ENCODE measurements at places on chromosomes 6 and 20. TPM values are rescaled to one million over a fixed set of nuclear protein-coding genes. Genes with fewer than 3 reads are reported as not detected.
A peak's percentile ranks its signal among the peaks of the same experiment; 100 is the strongest.

- no peak for DNase-seq
Measured at GRCh38 chr20:46649650-46649949, 1.7 kb downstream of the SLC13A3 start.

The TBX18 gene
- not detected for total RNA-seq

DNA sequence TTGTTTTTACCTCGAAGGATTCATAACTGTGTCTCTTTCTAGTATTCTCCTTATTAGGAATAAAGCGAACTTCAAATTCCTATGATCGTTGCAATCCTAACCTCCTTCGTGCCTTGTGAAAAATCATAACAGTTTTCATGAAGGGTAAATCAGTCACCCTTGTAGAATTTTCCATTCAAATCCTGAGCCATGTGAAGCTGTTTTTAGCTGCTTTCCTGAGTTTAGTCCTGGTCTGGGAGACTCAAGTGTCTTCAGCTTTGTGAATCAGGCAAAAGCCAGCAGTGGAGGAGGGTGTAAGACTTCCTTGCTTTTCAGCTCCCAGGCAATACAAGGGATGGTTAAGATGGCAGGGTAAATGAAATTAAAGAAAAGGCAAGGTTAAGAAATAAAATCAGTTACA lies 24.3 kb downstream of the GCNT2 start:
- DNase-seq: no peak

GRCh38 chr6:37481711-37482605 lies 17.7 kb downstream of the CCDC167 start:
- no peak for DNase-seq

GRCh38 chr20:2658414-2659354 lies 5.3 kb downstream of the IDH3B start:
- peak; percentile 39 for DNase-seq

DNA sequence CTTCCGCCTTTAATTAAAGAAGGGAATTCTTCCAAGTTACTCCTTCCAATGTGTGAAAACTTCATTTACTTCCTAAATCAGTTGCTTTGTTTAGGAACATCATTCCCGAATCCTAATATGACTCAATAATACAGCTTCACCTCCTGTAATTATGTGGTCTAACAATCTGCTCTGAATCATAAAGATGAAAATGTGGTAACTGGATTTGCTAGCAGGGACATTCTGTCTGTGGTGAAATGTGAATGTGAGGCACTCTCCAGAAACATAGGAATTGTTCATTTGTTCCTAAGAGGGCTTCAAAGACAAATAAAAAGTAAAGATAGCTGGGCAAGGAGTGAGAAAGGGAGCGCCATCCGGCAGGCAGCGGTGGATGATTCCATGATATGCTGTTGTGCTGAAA lies 678.1 kb downstream of the KIF16B start:
- DNase-seq: peak; percentile 68

DNA sequence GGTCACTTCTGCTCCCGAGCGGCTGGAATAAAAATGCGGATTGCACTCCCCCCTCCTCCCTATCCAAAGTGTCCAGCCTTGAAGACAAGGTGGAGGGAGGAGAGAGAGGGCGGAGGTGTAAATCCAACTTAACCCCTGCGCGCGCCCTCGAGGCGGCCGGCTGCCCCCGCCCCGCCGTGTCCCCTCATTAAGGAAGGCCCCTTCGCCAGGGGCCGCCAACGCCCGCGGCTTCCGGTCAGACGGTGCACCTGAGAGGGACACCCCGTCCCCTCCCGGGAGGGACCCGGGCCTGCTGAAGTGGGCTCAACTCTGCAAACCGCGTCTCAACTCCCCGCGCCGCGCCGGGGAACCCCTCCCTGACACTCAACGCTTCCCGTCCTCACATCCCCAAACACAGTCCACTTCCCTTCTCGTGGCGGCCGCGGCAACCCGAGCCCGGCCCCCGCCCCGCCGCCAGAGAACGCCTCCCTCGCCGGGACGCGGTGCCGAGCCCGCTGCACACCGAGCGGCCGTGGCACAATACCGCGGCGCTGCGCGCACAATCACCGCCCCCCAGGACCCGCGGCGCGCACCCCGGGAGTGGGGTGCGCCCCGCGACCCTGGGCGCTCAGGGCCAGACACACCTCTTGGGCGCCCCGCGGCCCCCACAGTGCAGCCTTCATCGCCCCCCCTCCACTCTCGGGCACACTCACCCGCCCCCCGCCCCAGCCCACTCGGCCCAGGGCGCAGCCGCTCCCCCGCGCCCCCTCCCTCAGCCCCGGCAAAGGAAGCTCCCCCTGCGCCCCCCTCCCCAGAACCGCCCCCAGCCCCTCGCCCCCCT lies 102.5 kb downstream of the NOL4L start:
- DNase-seq: peak; percentile 41

DNA sequence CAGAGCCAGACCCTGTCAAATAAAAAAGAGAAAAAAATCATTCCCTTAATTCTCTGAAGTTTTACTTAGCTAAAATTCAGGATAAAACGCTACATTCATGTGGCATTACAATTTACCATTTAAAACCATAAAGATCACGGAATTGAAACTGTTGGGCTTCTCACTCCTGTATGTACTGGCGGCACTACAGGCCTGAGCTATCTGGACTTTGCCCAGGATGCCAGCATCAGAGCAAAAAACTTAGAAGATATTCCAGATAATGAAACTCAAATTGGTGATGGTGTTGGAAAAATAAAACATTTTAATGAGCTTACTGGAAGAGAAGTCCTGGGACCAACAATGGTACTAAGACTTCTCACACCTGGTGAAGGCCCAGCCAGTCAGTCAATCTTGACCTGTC lies 14.2 kb downstream of the EPM2A start:
- DNase-seq: no peak

The RFX6 gene
- total RNA-seq: not detected

DNA sequence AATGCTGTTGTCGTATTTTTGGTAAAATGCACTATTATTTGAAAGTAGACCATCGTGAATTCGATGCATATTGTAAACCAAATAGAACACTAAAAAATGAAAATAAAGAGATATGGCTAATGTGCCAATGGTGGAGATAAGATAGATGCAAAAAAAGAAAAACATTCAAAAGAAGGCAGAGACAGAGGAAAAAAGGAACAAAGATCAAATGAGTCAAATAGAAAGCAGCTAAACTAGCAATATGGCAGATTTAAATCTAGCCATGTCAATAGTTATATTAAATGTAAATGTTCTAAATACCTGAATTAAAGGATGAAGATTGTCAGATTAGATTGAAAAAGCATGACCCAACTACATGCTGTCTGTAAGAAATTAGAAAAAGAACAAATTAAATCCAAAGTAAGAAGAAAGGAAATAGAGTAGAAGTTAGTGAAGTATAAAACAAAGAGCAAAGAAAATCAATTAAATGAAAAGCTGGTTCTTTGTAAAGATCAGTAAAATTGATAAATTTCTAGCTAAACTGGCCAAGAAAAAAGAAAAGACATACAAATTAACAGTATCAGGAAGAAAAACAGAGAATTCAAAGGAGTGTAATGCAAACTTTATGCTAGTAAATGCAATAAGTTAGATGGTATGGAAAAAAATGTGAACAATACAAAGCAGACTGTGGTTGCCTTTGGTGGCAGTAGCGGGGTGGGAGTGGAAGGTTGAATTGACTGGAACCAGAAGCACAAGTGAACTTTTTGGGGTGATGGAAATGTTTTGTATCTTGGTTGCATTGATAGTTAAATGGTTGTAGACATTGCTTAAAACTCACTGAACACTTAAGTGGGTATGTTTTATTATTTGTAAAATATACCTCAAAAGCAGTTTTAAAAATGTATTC lies 44.8 kb downstream of the PTPN1 start:
- no peak for DNase-seq

The SLC13A3 gene
- total RNA-seq: not detected

- DNase-seq: no peak
Measured at GRCh38 chr6:118914598-118914997, 20.4 kb downstream of the MCM9 start.

- DNase-seq: no peak
Measured at GRCh38 chr20:57985278-57985677, 243.2 kb downstream of the ANKRD60 start.

GRCh38 chr6:101401792-101402621 lies 8.5 kb downstream of the GRIK2 start:
- DNase-seq: peak; percentile 8

The THBS2 gene
- total RNA-seq: 164 TPM

The DCDC2 gene
- total RNA-seq: 0.20 TPM

GRCh38 chr20:32506721-32507120 lies 78.4 kb downstream of the NOL4L start:
- no peak for DNase-seq

DNA sequence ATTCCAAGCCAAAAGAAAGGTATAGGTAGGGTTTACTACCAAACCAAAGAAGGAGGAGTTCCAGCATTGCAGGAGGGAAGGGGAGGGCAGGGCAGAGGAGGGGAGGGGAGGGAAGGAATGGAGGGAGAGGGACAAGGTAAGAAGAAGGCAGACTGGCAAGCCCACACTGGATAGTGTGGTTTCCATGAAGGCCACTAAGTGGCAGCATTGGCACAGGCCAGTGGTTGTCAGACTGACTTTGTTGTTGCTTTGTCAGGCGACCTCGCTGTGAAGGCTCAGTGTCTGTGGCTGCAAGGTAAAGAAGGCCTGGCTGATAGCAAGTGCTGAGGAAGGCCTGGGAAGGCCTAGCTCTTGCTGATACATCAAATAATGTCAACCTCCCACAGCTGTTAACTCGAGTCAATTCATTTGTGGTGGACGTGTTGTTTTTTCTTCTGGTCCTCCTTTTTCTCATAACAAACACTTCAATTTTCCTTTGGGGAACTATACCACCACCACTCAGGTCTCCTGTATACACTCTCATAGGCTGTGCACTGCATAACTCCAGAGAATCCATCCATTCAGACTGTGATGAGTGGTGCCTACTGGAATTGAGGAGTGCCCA lies 7.7 kb upstream of the ZNF334 start:
- peak; percentile 56 for DNase-seq

- peak; percentile 28 for DNase-seq
Measured at GRCh38 chr6:9136141-9136822, 700.9 kb upstream of the SLC35B3 start.

The C6orf118 gene
- not detected for total RNA-seq

The RIMS4 gene
- 0.02 TPM for total RNA-seq

- peak; percentile 83 for DNase-seq
Measured at GRCh38 chr6:152050451-152051195, 243.1 kb downstream of the ESR1 start.

The NRSN1 gene
- not detected for total RNA-seq

DNA sequence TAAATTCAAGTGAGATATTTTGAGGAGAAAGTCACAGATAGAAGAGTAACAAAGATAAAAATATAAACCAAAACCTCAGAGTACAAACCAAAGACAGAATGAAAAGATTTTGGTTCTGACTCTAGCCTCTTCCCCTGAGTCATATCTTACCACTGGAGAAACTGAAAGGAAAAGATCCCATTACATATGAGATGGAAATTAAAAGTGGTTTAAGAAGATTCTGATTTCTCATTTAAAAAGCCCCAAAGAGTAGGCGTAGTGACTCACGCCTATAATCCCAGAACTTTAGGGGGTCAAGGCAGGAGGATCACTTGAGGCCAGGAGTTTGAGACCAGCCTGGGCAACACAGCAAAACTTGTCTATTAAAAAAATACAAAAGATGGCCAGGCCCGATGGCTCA lies 30.6 kb downstream of the SPINT4 start:
- peak; percentile 68 for DNase-seq

DNA sequence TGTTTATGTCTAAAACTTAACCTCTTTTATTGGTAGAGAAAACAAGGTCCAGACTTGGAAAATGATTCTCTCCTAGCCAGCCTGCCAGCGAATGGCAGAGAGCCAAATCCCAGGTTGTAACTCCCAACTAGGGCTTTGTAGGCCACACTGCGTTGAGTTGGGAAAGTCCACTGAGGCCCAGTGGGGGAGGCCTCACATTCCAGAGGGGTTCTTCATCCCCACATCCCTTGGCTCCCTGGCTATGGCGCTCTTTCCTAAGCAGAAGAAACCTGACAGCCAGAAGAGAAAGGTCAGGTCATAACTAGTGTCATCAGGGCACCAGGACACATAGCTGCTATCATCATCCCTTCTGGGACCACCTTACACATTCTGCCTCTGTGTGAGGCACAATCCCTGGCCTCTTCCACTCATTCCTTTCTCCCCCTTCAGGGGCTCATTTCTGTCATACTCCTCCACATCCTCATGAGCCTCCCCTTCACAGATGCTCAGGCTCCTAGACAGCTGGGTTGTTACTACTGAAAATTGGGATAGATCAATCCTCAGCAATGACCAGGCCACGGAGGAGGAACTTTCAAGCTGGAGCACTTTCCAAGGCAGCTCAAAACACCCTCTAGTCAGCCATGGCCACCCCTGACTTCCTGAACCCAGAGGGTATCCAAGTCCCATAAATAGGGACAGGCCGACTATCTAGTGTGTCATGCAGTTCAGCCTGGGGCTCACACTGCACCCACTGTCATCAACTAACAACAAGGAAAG lies 48.6 kb downstream of the TCP11 start:
- peak; percentile 96 for DNase-seq

- peak; percentile 60 for DNase-seq
Measured at GRCh38 chr6:111750753-111751673, 122.2 kb downstream of the FYN start.

The CALHM6 gene
- total RNA-seq: 6.9 TPM

- DNase-seq: no peak
Measured at GRCh38 chr20:37649676-37650370, 44.0 kb upstream of the CTNNBL1 start.

The PHACTR1 gene
- 1.2 TPM for total RNA-seq

DNA sequence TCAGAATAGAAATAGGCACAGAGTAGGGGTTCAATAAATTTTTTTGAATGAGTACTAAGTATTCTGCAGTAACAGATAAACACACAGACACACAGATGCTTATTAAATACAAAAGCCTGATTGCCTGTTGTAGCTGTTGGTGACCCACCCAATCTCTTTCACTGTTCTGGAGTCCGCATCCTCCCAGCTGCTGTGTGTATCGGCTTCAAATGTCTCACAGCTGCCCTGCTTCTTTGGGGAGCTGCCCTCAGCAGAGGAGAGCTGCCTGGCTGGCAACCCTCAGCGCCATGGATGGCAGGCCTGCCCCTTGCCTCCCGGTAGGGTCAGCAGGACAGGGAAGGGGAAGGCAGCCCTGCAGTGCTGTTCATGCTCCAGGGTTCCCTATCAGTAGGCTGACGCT lies 85.9 kb upstream of the PRND start:
- DNase-seq: no peak

GRCh38 chr6:159061805-159062563 lies 17.2 kb upstream of the TAGAP start:
- no peak for DNase-seq

DNA sequence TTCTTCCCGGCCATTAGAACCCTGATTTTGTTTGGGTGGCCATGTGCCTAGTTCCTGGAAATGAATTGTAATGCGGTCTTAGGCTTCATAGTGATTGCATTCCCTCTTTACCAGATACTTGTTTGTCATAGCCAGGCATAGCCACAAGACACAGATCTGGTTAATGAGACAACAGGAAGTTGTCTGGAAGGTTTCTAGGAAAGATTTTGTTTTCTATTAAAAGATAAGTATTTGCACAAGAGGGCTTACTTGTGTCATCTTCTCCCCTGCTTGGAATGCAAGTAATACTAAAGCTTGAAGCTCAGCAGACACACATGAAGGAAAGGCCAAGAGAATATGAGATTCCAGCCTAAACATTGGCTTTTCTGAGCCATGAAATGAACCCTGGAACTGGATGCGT lies 12.9 kb downstream of the FARS2 start:
- no peak for DNase-seq

The SLC24A3 gene
- total RNA-seq: 2.8 TPM

- peak; percentile 56 for DNase-seq
Measured at GRCh38 chr20:52150440-52151258, 40.9 kb downstream of the ZFP64 start.

The BRD2 gene
- 223 TPM for total RNA-seq
